Progenitor cell of endocrine pancreas (in vitro differentiated cells): ENCODE measurements at places on chromosomes 1 and 21. TPM values are rescaled to one million over a fixed set of nuclear protein-coding genes. Genes with fewer than 3 reads are reported as not detected.
A peak's percentile ranks its signal among the peaks of the same experiment; 100 is the strongest.

DNA sequence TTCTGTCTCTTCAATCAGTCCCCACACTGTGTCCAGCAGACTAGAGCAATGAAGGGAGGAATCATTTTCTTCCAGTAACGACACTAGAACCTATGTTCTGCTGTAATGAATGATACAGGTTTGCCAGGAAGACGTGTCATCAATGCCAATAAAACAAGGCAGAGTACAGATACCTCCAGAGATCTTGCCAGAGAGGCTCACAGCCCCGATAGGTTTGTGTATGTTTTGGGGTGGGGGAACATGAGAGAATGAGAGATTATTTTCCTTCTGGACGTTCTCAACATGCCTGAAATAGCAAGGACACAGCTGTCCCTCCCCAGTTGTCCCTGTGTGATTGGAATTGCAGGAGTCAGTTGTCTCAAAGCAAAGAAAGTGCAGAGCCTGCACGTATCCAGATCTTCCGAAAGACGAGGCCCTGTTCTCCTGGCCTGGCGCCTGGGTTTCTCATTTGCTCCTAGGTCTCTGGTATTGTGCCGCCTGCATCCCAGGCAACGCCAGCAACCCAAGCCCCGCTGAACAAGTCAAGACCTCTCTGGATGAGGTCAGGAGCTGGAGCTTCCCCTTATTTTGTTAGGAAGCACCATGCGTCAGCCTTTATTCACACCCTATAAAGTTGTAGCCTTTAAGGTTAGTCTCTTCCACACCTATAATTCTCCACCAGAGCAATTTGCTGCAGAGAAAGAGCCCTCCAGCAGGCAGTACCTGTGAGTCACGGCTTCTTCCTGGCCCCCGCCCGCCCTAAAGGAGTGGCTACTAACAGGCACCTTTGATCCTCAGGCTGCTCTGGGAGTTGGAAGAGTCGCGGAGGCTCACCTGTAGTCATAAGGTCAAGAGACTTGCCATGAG lies 130.5 kb downstream of the TOMM20 start:
- no peaks in the 10 kb centered on the region for H3K27me3 ChIP-seq
- DNase-seq: no peak
- H3K4me3 ChIP-seq: no peak overlapping the region

The VCAM1 gene
- 0.31 TPM in 1 of 2 replicates, not detected in the other for total RNA-seq

DNA sequence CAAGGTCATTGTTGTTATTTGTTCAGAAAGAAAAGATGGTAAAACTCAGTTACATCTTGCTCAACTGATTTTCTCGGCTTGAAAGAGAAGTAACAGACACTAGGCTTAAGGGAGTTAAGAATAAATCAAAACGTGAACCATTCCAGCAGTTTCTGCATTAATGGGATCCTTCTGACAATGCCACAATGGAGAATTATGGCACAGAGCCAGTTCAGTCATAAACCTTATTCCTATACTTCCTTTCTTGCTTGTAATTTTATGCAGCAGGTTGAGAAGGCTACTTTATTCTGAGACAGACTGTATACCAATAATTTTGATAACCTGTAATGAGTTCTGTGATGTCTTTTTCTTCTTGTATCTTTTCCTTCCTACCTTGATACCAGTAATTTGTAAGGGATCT lies 167.0 kb downstream of the C1orf21 start:
- H3K27me3 ChIP-seq: no peaks in the 10 kb centered on the region
- no peaks in the 10 kb centered on the region for H3K36me3 ChIP-seq
- H3K27ac ChIP-seq: no peak overlapping the region
- DNase-seq: no peak

The LYSMD1 gene
- total RNA-seq: 12.8 and 14.0 TPM in 2 replicates

DNA sequence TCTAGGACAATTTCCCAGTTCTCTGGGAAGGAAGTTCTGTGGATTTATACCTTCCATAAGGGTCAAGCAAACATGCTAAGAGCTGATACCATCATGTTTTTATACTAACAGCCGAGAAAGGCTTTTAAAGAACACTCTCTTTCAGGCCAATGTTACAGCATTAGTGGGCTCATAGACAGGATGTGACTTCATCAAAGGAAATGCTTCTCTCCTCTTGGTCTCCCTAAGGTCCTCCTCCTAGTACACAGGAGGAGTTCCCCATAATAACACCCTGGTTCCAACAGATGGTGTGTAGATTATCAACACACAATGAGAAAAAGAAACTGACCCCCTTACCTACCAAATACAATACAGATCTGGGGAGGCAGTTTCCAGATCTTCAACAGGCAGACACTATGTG lies 26.7 kb upstream of the GLIS1 start:
- H3K4me1 ChIP-seq: no peaks in the 10 kb centered on the region
- DNase-seq: no peak
- no peaks in the 10 kb centered on the region for H3K36me3 ChIP-seq
- H3K27ac ChIP-seq: no peak overlapping the region
- no peak overlapping the region for H3K4me3 ChIP-seq

GRCh38 chr1:93728480-93729131 lies 47.0 kb upstream of the BCAR3 start:
- no peak overlapping the region for H3K27ac ChIP-seq
- peaks cover 7% of the 10 kb centered on the region for H3K27me3 ChIP-seq
- no peak overlapping the region for H3K4me3 ChIP-seq
- no peak for DNase-seq
- H3K4me1 ChIP-seq: peaks cover 1% of the 10 kb centered on the region

GRCh38 chr1:246302711-246303317 lies 204.3 kb downstream of the SMYD3 start:
- H3K4me3 ChIP-seq: no peak overlapping the region
- H3K4me1 ChIP-seq: no peaks in the 10 kb centered on the region
- H3K27me3 ChIP-seq: no peaks in the 10 kb centered on the region
- H3K27ac ChIP-seq: no peak overlapping the region

GRCh38 chr1:62308606-62309005 lies 10.6 kb downstream of the KANK4 start:
- no peaks in the 10 kb centered on the region for H3K4me1 ChIP-seq
- no peak for DNase-seq
- no peak overlapping the region for H3K27ac ChIP-seq
- H3K36me3 ChIP-seq: no peaks in the 10 kb centered on the region

The CFHR4 gene
- not detected in 2 replicates for total RNA-seq

DNA sequence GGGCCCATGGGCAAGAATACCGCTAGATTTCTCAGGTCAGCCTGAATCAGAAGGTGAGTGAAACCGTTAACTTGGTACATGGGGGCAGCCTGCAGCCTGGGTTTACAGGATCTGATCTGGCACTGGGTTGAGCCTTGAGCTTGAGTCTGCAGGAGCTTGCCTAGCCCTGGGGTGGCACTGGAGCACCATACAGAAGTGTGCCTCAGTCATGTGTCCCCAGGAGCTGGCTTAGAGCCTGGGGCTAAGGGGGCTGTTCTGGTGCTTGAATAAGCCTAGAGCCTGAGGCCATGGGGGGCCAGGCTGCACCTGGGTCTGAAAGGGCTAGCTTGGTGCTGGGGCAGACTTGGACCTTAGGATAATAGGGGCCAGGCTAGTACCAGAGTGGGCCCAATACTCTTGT lies 457.2 kb upstream of the PBX1 start:
- no peaks in the 10 kb centered on the region for H3K4me1 ChIP-seq
- peaks cover 1% of the 10 kb centered on the region for H3K36me3 ChIP-seq
- no peaks in the 10 kb centered on the region for H3K27me3 ChIP-seq
- H3K4me3 ChIP-seq: no peak overlapping the region
- no peak overlapping the region for H3K27ac ChIP-seq

DNA sequence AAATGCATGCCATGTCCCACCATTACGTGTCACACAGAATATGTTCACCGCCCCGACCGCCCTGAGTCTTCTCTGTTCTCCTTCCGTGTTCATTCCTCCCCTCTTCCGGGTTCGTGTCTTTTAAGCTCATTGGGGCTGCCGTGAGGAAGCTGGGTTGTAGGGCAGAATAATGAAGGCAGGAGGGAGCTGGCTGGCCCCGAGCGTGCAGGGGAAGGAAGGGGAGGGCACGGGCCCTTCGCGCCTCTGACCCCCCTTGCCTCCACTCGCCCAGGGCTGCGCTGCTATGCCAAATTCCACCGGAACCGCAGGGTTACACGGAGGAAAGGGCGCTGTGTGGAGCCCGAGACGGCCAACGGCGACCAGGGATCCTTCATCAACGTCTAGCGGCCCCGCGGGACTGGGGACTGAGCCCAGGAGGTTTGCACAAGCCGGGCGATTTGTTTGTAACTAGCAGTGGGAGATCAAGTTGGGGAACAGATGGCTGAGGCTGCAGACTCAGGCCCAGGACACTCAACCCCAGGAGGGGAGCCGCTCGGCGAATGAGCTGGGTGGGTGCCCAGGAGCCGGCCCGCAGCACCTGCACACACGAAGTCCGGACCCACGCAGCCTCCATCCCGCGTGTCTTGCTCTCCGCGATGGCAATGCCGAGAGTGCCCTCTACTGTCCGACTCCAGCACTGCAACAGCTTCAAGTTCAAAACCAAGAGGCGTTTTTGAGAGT lies 16.5 kb upstream of the AGTRAP start:
- H3K4me1 ChIP-seq: no peaks in the 10 kb centered on the region
- H3K36me3 ChIP-seq: no peaks in the 10 kb centered on the region
- H3K4me3 ChIP-seq: peak overlapping the region; percentile 55
- H3K27me3 ChIP-seq: peaks cover 18% of the 10 kb centered on the region

The CD1E gene
- total RNA-seq: not detected in 2 replicates

DNA sequence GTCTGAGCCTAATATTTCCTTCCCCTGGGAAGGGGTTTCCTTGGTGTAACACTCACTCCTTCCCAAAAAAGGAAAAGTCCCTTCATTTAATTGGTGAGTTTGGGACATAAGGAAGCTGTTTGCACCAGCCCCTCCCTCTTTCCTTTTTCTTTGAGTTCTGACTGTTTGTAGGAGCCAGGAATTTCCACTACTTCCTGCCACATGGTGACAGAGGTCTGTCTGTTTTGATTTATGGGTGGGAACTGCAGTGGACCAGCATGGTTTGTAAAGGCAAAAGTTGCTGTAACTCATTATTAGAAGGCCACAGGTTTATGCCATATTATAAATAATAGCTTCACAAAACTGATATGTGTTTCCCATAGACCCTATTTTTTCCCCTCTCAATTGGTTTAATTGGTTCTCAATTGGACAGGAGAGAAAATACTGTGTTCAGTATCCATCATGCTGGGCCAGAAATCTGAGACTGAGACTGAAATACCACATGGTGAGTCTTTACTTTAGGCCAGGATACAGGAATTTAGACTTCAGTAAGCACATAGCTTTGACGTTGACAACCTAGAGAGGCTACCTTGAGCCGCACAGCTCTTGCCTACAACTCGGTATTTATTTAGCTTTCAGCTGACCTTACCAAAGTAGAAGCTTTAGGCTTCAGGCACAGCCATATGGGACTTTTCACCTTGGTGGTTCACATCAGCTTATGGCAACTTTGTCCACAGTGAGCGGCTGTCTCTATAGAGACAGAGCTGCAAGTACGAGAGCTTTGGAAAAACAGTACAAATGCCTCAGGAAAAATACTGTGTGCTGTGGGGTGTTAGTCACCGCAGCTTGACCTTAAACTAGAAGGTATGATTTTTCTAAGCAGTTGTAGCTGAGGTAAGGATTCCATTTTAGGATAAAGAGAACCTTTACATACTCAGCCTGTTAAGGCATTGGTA lies 40.0 kb upstream of the RGS7 start:
- H3K4me1 ChIP-seq: peaks cover 19% of the 10 kb centered on the region
- H3K27ac ChIP-seq: no peak overlapping the region
- H3K36me3 ChIP-seq: no peaks in the 10 kb centered on the region
- DNase-seq: no peak

GRCh38 chr1:109975718-109976117 lies 8.8 kb upstream of the AHCYL1 start:
- no peak overlapping the region for H3K4me3 ChIP-seq
- peaks cover 5% of the 10 kb centered on the region for H3K4me1 ChIP-seq
- no peaks in the 10 kb centered on the region for H3K36me3 ChIP-seq
- no peak overlapping the region for H3K27ac ChIP-seq

DNA sequence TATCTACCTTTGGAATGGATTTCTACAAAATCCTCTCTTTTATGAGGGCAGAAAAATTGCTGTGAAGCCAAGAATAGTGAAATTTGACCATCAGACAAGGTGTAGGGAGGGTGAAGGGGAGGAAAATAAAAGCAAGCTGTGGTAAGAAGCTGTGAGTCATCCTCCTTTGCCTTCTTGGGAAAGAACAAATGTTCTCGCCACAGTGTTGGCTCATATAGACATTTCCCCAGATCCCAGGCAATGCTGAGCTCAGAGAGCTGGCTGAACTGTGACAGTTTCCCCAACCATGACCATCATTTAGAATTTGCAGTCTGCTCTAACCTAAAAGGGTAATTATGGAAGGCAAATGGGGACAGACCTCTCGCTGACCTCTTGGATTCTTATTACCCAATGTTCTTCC lies 235.4 kb downstream of the PBX1 start:
- no peak overlapping the region for H3K4me3 ChIP-seq
- peaks cover 9% of the 10 kb centered on the region for H3K36me3 ChIP-seq
- H3K4me1 ChIP-seq: peaks cover 14% of the 10 kb centered on the region
- no peak overlapping the region for H3K27ac ChIP-seq

The ATP6V0B gene
- total RNA-seq: 104 and 108 TPM in 2 replicates

DNA sequence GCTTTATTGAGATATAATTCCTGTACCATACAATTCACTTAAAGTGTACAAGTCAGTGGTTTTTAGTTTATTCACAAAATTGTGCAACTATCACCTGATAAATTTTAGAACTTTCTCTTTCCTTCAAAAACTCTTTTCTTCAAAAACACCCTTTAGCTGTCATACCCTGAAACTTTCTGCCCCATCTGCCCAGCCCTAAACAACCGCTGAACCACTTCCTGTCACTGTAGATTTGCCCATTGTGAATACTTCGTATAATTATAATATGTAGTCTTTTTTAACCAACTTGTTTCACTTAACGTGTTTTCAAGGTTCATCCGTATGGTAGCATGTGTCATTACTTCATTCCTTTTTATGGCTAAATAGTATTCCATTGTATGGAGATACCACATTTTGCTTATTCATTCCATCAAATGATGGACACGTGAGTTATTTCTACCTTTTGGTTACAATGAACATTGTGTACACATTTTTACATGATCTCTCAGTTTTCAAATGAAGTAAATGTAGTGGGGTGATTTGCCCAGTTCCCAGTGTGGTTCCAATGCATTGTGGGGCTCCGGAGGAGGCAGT lies 37.9 kb downstream of the WNT4 start:
- H3K27ac ChIP-seq: no peak overlapping the region
- H3K4me1 ChIP-seq: peaks cover 22% of the 10 kb centered on the region
- peaks cover 23% of the 10 kb centered on the region for H3K36me3 ChIP-seq

The FCGR1A gene
- not detected in 2 replicates for total RNA-seq

DNA sequence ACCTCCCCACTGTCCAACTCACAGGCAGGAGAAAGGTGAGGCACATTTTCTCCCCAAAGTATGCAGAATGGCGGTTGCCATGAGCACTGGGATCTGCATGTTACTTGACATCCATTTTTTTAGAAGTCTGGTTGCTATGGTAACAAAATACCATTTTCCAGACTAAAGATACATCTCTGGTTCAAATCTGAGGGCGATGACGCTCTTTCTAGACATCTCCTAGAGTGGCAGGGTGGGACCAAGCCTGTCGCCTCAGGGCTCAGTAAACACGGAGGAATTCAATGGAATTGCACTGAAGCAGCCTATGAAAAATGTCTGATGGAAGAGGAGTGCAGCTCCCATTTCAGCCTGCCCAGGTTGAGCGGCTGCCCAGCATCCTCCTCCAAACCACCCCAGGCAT lies 21.5 kb upstream of the FAM43B start:
- no peaks in the 10 kb centered on the region for H3K36me3 ChIP-seq
- H3K4me1 ChIP-seq: peaks cover 17% of the 10 kb centered on the region
- DNase-seq: no peak
- H3K27ac ChIP-seq: no peak overlapping the region
- no peak overlapping the region for H3K4me3 ChIP-seq
